ACHN (cell line): ENCODE measurements at places on chromosomes 12 and 14.

DNA sequence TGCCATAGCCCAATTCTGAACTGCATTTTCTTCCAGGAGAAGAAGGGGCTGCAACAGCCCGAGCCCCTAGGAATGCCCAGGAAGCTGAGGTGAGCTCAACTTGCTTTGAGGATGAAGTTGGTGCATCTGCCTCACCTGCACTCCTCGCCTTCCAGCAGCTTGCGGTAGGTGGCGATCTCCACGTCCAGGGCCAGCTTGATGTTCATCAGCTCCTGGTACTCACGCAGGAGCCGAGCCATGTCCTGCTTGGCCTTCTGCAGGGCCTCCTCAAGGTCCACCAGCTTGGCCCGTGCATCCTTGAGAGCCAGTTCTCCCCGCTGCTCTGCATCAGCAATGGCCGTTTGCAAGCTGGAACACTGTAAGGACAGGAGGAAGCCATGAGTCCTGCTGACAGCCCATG, 6.0 kb downstream of the KRT75 start:
- DNase-seq = no peak

GRCh38 chr12:112557951-112558630, 139.3 kb downstream of the PTPN11 start:
- no peak for DNase-seq

- no peak for DNase-seq
These were observed 3.1 kb downstream of the HIF1A start for GRCh38 chr14:61698206-61698980.

DNA sequence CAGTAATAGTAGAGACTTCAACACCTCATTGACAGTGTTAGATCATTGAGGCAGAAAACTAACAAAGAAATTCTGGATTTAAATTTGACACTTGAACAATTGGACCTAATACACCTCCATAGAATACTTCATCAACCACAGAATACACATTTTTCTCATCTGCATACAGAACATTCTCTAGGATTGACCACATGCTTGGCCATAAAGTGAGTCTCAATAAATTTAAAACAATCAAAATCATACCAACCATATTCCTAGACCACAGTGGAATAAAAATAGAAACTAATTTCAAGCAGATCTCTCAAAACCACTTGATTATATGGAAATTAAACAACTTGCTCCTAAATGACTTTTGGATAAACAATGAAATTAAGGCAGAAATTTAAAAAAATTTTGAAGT, 82.3 kb downstream of the SLC38A4 start:
- no peak for DNase-seq

DNA sequence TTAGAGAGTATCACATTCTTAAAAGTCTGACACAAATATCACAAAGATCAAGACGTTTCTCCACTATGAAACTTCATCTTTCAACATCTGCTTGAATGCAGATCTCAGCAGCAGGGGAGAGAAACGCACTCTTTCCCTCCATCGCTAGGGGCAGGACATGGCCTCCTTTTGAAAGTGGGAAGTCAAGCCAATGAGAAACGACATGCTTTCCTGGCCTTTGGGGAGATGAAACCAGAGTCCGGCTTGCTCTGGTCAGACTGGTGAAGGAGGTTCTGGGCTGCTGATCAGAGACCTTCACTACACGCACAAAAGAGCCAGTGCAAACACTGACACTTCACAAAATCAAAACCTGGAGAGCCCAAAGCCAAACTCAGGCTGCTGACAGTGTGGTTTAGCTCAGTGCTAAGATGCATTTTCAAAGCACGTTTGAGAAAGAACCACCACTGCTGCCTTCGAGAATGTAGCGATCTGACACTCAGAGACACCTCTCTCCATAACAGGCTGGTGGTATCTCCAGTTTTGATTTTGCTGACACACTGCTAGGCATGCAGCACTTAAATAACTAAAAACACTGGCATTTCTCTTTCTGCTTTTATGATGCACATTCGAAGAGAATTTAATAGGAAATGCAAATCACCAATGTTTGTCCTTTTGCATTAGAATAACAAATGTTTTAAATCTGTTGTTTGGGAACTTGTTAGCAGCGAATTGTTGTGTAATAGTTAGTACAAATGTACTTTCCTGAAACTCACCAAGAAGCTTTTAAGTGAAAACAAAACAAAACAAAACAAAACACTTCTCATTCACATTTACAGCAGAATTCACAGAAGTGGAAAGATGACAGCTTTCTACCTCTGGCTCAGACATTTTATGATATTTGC, 93.9 kb upstream of the OVCH1 start:
- no peak for DNase-seq

- DNase-seq = no peak
These were observed 461 bp downstream of the SLC8A3 start for GRCh38 chr14:70188322-70188658.

DNA sequence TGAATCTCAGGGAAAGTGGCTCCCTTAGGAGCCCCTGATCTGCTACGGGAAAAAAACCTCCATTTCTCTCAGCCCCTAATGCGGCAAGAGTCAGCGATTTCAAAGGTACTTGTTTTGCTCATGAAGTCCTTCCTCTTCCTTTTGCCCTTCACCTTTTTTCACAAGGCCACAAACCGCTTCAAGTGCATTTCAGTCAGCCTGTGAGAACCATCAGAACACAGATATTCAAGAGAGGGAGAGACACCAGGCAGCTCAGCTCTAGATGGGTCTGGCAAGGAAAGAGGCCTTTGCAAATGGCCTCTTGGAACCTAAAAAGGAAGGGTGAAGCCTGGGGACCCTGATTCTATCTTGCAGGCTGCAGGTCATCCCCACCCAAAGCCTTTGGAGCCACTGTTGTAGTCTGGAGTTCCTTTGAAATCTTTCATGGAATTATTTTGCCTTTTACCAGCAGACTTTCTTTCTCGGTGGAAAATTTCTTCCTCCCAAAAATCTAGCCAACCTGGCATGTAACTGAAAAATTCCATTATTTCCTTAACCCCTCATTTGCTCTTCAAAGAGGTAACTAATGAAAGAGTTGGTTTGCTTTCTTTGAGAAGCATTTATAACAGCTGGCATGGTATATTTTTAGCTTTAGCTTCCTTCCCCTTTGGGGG, 145.0 kb downstream of the SAMD4A start:
- no peak for DNase-seq

DNA sequence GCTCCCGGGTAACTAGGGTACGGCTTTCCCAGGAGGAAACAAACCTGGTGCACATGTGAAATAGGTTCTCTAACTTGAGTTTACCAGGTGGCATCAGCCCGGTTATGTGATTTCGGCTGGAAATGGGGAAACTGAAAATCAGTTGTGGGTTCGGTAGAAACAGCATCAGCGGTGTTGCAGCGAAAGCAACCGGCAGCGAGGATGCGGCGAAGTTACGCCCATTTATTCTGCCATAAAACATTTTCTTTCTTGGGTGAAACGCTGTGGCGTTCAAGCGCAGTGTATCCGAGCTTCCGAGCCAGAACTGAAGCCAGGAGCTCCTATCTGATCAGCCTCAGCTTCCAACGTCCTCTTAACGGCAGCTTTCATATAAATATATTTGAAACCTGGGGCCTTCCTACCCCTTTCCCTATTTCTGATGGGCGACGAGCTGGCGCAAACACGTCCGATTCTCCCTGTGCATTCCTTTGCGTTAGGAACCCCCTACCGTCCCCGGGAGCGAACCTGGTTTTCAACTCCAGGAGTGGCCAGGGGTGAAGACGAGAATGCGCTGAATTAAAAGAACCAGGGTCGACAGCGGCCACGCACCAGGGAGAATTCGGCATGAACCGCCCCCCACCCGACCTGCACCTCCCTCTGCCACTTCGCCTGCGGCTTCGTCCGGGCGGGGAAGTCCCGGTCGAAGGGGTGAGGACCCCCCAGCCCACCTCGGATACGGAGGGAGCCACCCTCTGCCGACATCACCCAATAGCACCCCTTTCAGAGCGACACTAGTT, 1.6 kb downstream of the DPF3 start:
- peak; percentile 42 for DNase-seq

GRCh38 chr14:105385322-105385637, 13.1 kb upstream of the TEX22 start:
- DNase-seq = no peak

DNA sequence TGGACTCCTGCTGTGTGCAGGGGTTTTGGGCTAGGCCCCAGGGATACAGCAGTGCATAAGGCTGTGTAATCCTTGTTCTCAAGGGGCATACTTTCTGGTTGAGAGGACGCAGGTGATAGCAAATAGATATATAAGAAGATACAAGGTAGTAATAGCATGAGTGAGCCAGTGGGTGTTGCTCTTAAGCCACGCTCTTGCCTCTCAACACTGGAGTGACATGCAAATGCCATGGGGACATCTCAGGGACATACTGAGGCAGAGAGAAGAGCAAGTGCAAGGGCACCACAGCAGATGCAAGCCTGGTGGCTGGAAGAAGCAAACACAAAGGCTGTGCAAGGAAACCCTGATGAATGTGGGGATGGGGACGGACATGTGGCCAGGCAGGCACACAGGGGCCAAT, 223.3 kb downstream of the CHST11 start:
- DNase-seq = peak; percentile 31

DNA sequence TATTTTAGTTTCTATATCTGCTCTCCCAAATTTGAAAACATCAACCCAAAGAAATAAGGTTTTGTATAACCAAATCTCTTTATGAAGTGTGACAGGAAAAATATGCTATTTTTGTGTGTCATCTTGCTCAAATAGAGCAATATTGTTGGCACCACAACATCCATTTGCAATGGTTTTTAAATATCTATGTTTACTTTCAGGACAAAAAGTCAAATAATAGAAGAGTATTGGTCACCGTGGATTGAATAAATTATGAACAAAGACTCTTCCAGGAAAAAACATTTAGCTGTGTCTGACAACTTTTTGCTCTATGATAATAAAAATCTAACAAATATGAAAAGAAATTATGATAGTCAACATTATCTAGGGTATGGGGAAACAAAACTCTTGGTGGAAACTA, 439.2 kb downstream of the BTG1 start:
- no peak for DNase-seq

GRCh38 chr12:48968467-48968866, 3.1 kb downstream of the WNT10B start:
- no peak for DNase-seq

DNA sequence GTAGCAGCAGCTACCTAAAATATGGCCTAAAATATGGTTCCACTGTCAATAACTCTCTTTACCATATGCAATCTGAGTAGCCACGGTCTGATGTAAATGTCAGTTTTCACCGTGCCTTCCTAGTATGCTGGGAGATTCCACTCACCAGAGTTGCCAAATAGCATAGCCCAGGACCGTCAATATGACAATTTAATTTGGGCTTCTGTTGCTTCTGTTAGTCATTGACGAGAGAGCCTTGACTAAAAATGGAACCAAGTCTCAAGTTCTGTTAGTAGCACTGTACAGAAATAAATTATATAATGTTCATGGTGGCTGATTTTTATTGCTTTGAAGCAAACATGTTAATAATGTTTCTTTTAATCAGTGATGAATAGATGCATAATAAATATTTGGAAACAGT, 348.4 kb downstream of the BCAT1 start:
- no peak for DNase-seq

DNA sequence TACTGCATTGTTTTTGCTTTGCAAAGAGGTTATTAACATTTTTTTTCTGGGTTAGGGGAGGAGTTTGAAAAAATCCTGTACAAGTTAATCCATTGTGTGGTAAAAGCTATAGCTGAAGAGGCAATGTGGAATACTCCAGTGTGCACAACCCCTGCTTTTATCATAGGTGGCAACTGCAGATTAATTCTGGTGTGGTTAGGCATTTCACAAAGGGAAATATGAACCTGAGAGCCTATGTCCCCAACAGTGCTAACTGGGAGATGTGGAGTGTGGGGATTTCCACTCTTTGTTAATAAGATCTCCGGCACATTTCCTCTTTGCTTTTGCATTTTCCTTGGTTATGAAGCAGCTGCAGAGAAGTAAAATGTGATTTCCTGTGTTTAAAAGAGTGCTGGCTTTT, 33.6 kb downstream of the PRORP start:
- DNase-seq = no peak

GRCh38 chr12:56749359-56749758, 2.8 kb downstream of the PRIM1 start:
- no peak for DNase-seq

DNA sequence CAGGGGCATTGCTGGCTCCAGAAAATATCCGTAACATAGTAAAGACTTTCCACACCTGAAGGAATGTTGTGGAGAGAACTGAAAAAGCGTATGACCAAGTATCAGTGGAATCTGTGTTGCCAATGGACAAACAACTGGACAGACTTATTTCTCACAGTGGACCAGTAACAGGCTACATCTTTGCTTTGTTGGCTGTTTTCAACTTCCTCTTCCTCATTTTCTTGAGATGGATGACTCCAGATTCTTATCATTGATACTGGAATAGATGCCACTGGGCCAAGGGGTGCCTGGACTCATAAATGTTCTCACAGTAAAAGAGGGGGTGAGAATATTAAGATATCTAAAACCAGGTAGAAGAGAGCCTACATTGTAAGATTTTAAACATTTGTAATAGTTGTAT, 6.4 kb downstream of the GAS2L3 start:
- no peak for DNase-seq

GRCh38 chr12:41652981-41653380, 464.9 kb downstream of the PDZRN4 start:
- DNase-seq = no peak

DNA sequence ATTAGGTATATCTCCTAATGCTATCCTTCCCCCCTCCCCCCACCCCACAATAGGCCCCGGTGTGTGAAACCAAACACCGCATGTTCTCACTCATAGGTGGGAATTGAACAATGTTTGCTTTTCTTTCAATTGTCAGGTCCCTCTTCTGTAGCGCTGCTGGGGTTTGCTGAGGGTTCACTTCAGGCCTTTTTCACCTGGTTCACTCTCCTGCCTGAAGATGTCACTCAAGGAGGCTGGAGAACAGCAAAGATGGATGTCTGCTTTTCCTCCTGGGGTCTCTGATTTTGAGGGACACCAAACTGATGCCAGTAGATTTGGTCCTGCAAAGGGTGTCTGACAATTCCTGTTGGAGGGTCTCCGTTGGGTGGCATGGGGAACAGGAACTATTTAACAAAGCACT, 35.8 kb downstream of the KLRK1 start:
- DNase-seq = no peak

GRCh38 chr12:114682106-114682784, 1.7 kb downstream of the TBX3 start:
- no peak for DNase-seq

GRCh38 chr14:63032641-63033040, 12.6 kb downstream of the KCNH5 start:
- DNase-seq = no peak

GRCh38 chr12:61487728-61488127, 772.5 kb upstream of the USP15 start:
- DNase-seq = no peak

DNA sequence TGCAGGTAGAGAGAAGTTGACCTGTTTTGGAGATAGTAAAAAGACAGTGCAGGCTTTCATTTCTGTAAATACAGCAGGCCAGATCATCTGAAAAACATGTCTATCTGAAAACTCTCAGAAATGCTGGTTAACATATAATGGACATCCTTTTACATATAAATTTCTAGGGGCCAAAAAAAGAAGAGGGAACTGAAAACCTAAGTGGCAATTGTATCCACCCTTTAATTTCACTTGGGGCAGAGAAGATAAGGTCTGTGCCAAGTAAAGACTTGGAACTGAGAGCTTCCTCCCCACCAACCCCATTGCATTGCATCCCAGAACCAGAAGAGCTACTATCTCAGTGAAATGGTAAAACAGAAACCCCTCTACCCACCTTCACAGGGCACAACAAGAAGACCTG, 141.0 kb downstream of the SRGAP1 start:
- no peak for DNase-seq

GRCh38 chr12:42919691-42920090, 330.1 kb upstream of the PRICKLE1 start:
- DNase-seq = no peak
